ENCODE measurements at places on chromosomes 7 and 10. TPM values are rescaled to one million over a fixed set of nuclear protein-coding genes. Genes with fewer than 3 reads are reported as not detected.

DNA sequence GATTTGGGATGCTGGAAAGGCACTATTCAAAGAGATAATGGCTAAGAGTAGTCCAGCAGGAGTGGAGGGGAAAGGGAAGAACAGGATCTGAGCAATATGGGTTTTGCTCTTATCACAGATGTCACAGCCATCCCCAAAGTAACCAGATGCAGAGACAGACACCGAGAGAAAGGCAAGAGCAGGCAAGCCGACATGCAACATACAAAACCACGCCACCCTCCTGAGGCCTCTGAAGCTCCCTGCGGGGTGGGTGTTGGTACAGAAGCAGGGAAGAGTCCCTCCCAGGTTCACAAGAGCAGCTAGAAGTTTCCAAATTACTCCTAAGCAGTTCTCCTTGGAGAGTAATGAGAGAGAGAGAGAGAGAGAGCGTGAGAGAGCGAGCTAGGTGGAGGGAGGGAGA lies 10.8 kb upstream of the C10orf53 start:
- no peaks in the 10 kb centered on the region for H3K36me3 ChIP-seq
- no peaks in the 10 kb centered on the region for H3K4me1 ChIP-seq
- no peaks in the 10 kb centered on the region for H3K27me3 ChIP-seq
- H3K4me3 ChIP-seq, result no peak overlapping the region
- H3K27ac ChIP-seq, result no peak overlapping the region

- no peaks in the 10 kb centered on the region for H3K36me3 ChIP-seq
- no peak overlapping the region for H3K27ac ChIP-seq
- DNase-seq, result no peak
- H3K27me3 ChIP-seq, result no peaks in the 10 kb centered on the region
- no peak overlapping the region for H3K4me3 ChIP-seq
- no peaks in the 10 kb centered on the region for H3K4me1 ChIP-seq
Measured at GRCh38 chr7:22173685-22174573, 183.0 kb downstream of the RAPGEF5 start.

DNA sequence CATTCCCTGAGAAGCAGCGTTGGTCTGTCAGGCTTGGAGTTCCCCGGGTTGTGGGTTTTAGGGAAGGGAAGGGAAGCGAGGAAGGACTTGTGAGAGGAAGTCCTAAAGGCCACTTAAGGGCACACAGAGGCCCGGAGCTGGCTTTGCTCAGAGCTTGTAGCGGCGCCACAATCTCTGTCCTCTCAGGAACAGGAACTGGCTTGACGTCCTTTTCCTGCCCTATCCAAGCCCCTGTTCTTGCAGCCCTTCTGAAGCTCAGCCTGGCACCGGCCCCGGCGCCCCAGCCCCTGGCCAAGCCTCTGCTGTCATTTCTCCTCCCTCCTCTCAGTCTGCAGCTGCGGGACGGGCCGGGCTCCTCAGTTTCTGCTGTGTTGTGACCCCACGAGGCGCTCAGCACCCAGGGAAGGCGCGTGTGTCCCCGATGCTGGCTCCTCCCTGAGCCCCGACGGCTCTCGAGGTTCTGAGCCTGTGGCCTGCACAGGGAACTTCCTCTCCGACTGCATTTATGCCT lies at the start of gene GIMAP8:
Gene GIMAP8 (plus strand): TSS at position 140 of the 511 bp plus-strand sequence. CDS start 16,069 bp downstream, outside the sequence.
- H3K36me3 ChIP-seq, result no peaks in the 10 kb centered on the region
- no peak within 1 kb of the TSS for H3K4me3 ChIP-seq
- peak; percentile 83 for DNase-seq
- H3K27ac ChIP-seq, result peak within 1 kb of the TSS; percentile 84
- H3K27me3 ChIP-seq, result peaks cover 6% of the 10 kb centered on the region

- H3K27me3 ChIP-seq, result no peaks in the 10 kb centered on the region
- peak; percentile 82 for DNase-seq
- H3K36me3 ChIP-seq, result no peaks in the 10 kb centered on the region
- H3K4me1 ChIP-seq, result peaks cover 47% of the 10 kb centered on the region
Measured at GRCh38 chr7:151251689-151252560, 3.4 kb upstream of the SMARCD3 start.

DNA sequence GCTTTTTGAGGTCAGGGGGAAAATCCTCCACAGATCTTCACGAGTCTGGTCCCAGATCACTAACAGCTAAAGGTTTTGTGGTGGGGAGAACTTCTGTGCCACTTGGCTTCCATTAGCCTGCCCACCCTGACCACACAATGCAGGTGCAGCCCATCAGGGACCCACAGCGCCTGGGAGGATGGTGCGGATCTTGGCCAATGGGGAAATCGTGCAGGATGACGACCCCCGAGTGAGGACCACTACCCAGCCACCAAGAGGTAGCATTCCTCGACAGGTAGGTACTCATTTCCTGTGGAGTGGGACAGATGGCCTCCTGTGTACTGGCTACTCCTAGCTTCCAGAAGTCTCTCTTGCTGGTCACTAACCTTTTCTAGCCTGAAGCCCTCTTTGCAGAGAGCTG lies 1.5 kb downstream of the FAM241B start:
- no peak overlapping the region for H3K27ac ChIP-seq
- H3K4me3 ChIP-seq, result no peak overlapping the region
- H3K36me3 ChIP-seq, result no peaks in the 10 kb centered on the region
- DNase-seq, result no peak
- H3K27me3 ChIP-seq, result no peaks in the 10 kb centered on the region
- no peaks in the 10 kb centered on the region for H3K4me1 ChIP-seq

GRCh38 chr7:130322615-130323014 lies 22.0 kb upstream of the CPA5 start:
- no peak for DNase-seq
- no peak overlapping the region for H3K4me3 ChIP-seq
- H3K27me3 ChIP-seq, result no peaks in the 10 kb centered on the region
- no peak overlapping the region for H3K27ac ChIP-seq

DNA sequence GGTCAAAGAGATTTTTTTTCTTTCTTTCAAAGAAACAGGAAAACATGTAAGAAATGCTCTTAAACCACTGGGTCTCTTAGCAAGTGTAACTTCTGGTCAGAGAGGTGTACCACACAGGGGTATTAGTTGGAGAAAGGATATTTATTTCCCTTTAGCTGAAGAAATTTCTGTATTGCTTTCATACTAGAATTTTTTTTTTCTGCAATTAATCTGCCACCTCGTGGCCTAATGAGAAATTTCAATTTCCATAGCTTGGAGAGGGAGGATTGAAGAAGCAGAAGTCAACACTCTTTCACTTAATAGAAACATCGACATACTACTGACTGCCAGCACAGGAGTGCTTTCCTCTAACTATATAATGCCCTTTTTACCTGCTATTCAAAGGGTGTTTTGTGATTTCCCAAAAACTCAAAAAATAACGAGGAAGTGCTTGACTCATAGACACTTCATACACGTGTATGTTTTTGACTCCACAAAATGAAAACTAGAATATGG lies 177.6 kb upstream of the NAMPT start:
- H3K36me3 ChIP-seq, result no peaks in the 10 kb centered on the region
- no peak for DNase-seq
- H3K4me3 ChIP-seq, result no peak overlapping the region
- no peaks in the 10 kb centered on the region for H3K27me3 ChIP-seq

DNA sequence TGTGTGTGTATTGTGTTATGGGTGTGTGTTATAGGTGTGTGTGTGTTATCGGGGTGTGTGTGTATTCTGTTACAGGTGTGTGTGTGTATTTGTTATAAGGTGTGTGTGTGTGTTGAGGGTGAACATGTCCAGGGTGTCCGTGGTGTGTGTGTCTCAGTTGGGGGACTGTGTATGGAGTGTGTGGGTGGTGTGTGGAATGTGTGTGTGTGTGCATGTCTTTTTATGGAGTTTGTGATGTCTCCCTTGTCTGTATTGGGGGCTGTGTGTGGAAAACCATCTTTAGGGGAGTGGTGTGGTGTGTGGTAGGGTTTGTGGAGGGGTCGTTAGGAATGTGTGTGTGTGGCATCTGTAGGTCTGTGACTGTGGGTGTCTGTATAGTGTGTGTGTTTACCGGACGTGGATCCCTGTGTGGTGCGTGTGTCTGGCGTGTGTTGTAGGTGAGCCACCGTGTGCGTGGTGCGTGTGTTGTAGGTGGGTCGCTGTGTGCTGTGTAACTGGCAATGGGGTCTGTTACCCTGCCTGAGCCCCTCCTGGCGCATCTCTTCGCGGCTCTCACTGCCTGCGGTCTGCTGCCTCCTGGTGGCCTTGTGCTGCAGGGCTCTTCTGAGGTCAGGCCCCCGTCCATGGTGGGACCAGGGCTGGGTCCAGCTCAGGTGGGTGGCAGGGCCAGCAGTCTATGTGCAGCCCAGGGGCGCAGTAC lies 61.7 kb downstream of the PALD1 start:
- H3K4me3 ChIP-seq, result no peak overlapping the region
- H3K36me3 ChIP-seq, result no peaks in the 10 kb centered on the region
- no peaks in the 10 kb centered on the region for H3K4me1 ChIP-seq
- H3K27me3 ChIP-seq, result no peaks in the 10 kb centered on the region
- H3K27ac ChIP-seq, result no peak overlapping the region
- DNase-seq, result no peak

Gene GIMAP2
- 14.7 TPM for total RNA-seq

Gene ABHD11
- 18.3 TPM for total RNA-seq

Gene SFRP4
- 12.1 TPM for total RNA-seq

Gene STRIP2
- 0.67 TPM for total RNA-seq

Gene OPN1SW
- total RNA-seq, result not detected

Gene FGFR2
- 38.2 TPM for total RNA-seq
